ENCODE measurements at places on chromosomes 1 and 21.

GRCh38 chr1:235663628-235664027, 14.0 kb upstream of the GNG4 start:
- DNase-seq, result no peak

DNA sequence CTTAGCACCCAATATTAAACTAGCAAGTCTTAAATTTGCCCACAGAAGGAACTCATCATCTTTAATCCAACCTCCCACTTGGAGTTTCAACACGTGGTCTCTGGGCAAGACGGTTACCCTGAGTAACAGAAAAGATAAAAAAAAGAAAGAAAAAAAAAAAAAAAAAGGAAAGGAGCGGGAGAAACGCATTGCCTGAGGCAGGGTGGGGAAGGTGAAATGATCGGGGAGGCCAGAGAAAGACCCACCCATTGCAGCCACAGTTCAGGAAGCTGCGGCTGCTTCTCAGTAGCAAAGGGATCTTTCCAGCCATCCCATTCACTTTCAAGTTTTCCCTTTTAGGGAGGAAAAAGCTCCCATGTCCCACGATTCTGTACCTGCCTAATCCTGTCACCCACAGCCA, 32.0 kb upstream of the OTUD3 start:
- no peak for DNase-seq

GRCh38 chr1:113905435-113905861, 322 bp downstream of the DCLRE1B start:
- DNase-seq, result peak; percentile 2

DNA sequence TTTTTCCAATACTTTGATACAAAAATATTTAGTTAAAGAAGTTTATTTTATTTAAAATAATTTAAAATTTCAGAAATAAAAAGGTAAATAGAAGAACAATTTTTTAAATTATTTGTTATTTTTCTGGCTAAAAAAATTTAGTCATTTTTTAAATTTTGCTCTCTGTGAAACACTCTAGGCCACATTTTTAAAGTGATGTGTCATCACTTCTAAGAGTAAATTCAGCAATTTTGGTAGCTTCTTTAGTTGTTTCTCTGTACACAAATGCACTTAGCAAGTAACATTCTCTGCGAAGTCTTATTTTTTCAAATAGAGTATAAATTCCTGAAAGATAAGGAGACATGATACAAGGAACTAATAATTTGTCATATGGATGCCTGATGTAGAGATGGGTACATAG, 760.0 kb upstream of the PRMT6 start:
- no peak for DNase-seq

DNA sequence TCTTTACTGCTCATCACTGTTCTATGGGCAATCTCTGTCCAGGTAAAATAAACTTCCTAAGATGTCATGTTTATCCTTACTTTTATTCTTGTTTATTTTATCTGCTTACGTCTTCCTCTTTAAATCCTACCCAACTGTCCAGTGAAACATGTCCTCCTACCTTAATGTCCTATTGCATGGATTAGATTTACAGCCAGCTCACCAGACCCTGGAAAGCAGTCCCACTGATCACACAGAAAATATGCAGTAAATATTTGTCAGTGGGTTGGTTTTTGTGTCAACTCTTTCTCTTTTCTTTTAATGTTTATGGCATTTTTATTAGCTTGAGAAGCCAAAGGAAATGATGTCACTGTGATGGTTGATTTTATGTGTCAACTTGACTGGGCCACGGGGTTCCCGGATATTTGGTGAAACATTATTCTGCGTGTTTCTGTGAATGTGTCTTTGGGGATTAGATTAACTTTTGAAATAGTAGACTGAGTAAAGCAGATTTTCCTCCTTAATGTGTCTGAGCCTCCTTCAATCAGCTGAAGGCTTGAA, 258.3 kb downstream of the SRGAP2C start:
- DNase-seq, result no peak

DNA sequence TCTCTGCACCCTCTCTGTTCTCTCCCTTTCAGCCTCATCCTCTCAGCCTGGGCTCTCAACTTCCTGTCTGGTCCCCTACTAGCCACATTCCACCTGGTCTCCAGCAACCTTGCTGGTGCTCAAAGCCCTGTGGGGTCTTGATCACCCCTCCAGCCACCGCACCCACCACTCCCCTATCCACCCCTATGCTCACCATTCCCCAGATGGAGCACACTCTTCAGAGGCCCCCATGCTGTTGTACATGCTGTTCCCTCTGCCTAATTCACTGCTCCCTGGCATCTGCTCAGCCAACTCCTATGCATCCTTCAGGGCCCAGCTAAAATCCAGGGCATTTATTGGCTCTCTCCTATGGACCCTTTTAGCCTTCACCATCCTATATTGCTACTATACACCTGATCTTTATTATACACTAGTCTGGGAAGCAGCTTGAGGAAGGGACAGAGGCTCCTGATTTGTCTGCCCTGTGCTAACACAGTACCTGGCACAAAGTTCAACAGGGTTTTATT, 81.0 kb downstream of the GLIS1 start:
- no peak for DNase-seq

DNA sequence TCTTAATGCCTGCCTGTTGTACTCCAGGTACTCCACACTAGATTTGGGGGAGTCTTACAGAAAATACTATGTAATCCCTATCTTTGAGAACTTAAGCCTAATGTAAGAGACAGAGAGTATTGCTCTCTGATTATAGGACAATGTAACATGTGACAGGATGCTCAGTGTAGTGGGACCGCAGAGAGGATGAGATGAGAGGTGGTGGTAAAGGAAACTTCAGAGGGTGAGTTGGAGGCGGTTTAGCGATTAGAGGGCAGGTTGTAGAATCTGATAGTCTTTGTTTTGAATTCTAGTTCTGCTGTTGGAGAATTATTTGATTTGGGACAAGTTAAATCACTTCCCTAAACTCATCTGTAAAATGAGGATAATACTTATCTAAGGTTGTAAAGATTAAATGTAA, 5.4 kb downstream of the SOAT1 start:
- DNase-seq, result no peak

GRCh38 chr1:19260211-19261138, 8.9 kb downstream of the MRTO4 start:
- DNase-seq, result no peak

- no peak for DNase-seq
Measured at GRCh38 chr1:245316784-245317183, 162.0 kb downstream of the KIF26B start.

DNA sequence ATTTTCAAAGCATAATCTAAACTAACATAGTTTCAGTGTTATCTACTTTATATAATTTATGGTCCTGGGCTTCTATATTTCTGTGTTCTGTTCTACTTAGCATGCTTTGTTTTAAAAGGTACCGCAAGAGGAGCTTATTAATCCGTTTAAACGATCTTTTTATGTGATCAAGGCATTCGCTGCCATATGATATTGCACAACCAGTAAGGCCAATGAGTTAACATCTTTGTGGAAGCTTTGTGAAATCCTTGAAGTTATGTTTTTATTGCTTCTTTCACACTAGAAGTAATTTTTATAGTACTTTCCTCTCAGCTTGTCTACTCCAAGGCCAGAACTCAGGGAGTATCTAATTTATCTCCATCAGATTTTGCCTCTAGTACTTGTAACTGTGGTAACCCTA, 8.9 kb downstream of the LRRC8C start:
- no peak for DNase-seq

- no peak for DNase-seq
Measured at GRCh38 chr1:91836331-91837040, 49.5 kb downstream of the TGFBR3 start.

- DNase-seq, result no peak
Measured at GRCh38 chr1:112673592-112674439, 643 bp upstream of the MOV10 start.

DNA sequence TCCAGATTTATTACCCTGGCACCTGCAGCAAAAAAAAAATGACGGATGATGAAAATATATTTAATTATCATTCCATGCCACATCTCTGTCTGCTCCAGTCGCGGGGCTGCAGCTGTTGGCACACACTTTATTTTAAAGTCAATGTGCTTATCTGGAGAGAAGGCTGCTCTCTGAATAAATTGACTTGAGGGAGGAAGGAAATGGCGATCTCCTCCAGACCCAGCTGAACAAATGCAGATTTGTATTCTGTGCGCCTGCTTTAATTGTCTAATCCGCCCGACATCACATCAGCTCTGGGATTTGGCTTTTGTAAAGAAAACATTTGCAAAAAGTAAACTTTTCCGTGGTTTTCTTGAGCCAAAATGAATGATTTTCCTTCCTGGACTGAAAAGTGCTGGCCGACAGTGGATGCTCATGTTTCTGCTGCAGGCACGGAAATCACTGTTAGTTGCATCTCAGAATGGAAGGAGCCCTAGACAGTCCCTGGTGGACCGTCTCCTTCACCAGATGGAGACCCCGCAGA, 150.2 kb downstream of the CAMTA1 start:
- no peak for DNase-seq

DNA sequence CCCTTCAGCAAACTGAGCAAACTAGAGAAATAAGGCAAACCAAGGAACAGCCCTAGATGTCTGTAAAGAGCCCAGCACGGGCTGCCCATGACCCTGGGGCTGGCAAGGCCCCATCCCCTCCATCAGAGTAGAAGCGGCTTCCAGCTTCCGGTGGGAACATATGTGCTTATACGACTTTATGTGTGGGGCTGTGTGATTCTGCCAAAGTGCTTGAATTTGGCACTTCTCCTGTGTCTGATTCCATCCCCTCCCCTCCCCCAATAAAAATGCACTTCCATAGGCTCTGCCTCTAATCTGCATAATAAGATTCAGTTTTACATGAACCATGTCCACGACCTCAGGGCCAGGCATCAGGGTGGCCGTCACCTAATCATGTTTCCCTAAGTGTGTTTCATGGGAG, 236.6 kb downstream of the DSCAM start:
- DNase-seq, result no peak

DNA sequence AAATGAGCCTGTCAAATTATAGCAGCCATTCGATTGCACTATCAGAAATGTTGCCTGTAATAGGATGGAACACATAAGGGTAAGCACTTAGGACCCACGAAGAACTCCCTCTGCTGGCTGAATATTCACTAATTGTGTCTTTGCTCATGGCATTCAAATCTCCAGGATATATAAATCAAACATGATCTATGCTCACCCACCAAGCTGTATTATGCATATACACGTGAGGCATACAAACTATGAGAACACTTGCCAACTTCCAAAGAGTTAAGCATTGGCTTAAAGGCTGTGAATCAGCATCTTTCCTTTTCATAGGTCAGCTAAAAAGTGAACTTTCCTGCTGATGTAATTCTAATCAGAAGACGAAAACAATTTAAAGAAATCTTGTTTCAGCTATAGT, 34.5 kb downstream of the TMPRSS15 start:
- DNase-seq, result no peak

DNA sequence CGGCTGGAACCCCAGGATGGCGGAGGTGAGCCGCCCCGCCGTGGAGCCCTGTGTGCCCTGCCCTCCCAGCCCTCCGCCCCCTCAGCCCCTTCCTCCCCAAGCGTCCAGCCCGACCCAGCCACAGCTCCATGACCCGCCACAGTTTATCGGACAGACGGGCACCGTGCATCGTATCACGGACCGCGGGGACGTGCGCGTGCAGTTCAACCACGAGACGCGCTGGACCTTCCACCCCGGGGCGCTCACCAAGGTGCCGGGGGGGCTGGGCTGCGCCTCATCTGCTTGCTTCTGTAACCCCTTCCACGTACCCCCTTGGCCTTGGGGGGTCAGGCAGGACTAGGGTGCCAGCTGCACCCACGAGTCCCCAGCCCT, 6.6 kb upstream of the MMP23B start:
- DNase-seq, result no peak

GRCh38 chr1:214471458-214471857, 79.9 kb downstream of the PTPN14 start:
- DNase-seq, result no peak

DNA sequence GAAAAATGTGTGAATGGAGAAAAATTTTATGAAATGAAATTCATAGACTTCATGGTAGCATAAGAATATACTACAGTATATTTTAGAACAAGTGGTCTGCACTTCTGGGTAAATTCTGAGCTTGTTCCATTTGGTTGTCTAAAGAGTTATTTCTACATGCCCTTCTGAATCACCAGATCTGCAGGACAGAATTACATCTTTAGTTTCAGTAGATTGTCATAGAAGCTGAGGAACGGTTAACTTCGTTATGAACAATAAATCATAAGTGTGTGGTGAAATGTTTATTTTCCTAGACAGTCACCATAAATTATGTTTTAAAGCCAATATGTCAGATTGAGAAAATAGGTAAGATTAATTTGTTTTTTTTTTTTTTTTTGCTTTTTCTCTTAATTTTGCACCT, 30.9 kb downstream of the CHRM3 start:
- DNase-seq, result no peak

DNA sequence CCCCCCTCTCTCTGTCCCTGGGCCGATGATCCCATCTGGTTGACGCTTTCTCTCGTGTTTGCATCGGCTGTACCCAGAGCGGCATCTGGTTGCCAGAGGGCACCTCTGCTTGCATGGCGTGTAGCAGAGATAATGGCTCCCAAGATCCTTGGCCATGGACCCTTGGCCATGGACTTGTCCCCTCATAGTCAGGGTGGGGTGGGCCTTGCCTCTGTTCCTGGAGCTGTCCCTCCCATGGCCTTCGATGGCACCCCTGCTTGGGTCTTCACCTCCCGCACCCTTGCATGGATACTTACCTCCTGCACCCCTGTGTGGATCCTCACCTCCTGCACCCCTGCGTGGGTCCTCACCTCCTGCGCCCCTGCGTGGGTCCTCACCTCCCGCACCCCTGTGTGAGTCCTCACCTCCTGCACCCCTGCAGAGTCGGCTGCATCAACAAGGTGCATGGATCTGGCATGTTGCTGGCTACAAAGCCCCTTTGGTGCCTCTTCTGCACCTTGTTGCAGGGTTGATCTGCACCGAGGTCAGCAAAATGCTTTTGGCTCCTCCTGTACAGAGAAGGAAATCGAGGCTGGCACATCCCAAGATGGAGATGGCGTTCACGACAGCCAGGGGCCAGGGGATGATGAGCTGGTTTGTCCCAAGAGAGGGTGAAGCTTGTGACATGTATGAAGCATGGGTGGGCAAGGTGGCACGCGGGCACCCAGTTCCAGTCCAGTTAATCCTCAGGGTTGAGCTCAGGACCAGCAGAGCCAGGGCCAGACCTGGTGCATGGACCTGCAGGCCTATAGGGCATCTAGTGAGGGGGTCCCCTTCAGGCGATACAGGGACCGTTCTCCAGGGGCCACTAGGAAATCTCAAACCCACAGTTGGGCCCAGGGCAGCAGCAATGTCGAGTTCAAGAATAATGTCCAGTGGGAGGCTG, 46.1 kb upstream of the C1orf174 start:
- no peak for DNase-seq

DNA sequence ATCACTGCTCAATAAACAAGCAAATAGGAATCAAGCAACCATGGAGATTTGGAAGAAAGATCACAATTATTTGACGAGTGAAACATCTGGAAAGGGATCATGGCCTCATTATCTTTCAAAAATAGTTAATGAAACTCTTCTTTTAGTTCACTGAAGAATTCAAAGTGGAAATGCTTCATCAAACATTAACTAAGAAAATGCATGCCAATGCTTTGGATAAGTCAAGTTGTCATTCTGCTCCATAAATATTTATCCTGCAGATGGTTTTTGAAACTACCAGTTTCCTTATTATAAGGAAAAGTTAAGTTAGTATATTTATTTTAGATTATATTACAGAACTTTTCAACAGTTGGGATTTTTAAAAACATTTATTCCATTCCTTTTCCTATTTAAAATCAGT, 206.5 kb upstream of the ADGRL2 start:
- no peak for DNase-seq

- DNase-seq, result no peak
Measured at GRCh38 chr1:41286486-41286885, 44.4 kb upstream of the SCMH1 start.
